ENCODE measurements at places on chromosomes 2 and 18.
A peak's percentile ranks its signal among the peaks of the same experiment; 100 is the strongest.

- DNase-seq: no peak
Measured at GRCh38 chr18:74534981-74535649, 815 bp downstream of the CNDP1 start.

DNA sequence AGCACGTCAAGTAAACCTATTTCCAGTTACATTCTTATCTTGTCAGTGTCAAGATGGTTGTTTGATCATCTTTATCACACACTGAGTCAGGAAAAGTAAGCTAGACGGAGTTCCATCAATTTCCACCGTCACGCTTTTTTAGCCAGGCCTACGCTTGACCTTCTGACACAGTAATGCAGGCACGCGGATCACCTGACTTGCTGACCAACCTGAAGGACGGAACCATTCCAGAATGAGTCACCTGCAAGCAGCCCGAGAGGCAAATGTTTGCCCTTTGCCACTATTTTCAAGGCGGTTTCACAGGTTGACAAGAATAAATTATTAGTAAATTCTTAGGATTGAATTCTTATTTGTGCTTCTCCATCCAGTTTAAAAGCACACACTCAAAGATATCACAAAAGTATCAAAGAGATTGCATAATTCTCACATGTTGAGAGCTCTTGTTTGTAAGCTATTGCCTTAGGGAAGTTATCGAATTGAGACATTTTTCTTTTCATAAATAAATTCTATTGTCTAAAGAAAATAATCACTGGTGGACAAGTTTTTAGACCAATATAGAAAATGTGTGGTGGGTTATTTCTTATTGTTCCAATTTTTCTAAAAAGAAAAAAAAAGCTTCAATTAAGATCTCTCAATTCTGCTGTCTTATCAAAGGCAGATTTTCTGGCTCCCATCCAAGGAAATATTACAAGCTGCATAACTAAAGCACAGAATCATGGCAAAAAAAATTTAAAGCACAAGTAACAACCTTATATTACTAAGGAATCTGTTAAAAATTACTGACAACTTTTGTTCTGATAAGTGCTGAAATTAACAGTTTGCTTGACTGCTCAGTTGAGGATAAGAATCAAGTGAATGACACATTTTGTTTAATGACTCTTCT, 31.9 kb downstream of the UXS1 start:
- no peak for DNase-seq

GRCh38 chr18:63257453-63257852, 62.1 kb downstream of the BCL2 start:
- no peak for DNase-seq

DNA sequence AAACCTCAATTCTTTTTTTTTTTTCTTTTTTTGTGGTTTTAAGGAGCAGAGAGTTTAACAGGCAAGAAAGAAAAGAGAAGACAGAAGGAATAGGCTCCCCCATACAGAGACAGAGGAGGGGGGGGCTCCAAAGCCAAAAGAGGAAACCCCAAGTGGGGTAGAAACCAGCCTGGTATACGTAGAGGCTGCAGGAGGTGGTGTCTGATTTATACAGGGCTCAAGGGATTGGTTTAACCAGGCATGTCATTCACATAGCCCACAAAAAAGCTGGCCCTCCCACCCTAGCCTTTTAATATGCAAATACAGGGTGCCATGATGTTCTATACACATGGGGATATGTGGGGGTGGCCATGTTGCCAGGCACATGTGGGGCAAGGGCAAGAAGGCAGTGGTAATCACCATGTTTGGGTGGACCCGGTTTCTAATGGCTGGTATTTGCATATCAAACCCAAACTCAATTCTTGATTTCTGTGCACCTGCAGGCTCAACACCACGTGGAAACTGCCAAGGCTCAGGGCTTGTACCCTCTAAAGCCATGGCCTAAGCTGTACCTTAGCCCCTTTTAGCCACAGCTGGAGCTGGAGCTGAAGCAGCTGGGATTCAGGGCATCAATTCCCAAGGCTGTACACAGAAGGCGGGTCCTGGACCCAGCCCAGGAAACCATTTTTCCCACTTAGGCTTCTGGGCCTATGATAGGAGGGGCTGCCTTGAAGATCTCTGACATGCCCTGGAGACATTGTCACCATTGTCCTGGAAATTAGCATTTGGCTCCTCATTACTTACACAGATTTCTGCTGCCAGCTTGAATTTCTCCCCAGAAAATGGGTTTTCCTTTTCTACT, 170.3 kb downstream of the MAIP1 start:
- DNase-seq: no peak

DNA sequence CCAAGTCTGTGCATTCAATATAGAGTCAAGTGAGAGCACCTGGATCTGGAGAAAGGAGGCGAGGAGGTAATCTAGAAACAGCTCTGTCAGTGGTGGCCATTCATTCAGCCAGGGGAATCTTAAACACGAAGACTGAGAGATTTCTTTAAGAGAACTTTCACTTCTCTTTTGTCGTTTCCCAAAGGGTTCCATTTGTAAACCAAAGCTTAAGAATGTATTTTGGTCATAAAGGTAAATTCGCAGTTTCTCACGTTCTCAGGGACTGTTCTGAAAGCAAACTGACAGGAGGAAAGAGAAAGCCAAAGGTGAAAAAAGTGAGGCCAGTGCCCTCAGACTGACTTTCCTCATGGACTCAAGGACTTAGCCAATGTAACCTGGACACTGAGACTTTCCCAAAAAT, 513.5 kb downstream of the CMPK2 start:
- DNase-seq: no peak

DNA sequence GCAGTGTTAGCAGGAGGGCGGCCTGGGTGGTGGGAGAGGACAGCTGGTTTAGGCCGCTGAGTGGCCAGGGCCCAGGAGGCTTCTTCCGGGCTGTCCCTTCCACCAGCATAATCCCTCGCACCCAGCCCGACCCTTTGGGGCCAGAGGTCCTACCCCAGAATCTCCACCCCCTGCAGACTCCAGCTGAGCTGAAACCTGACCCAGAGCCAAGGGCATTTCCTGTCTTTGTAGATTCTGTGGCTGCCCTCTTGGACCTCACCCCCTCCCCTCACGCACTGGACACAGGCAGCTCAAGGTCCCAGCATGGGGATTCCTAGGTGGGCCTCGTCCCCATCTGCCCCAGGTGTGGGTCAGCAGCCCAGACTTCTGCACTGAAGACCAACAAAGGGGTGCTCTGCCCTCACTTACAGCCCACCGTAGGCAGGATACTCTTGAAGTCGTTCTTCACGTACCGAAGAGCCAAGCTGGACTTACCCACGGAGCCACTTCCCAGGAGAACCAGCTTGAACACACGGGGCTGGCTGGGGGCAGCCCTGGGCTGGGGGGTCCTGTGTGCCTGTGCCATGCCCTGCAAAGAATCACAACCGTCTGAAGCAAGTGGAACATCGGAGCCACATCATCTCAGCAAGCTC, 4.8 kb downstream of the RAB17 start:
- no peak for DNase-seq

DNA sequence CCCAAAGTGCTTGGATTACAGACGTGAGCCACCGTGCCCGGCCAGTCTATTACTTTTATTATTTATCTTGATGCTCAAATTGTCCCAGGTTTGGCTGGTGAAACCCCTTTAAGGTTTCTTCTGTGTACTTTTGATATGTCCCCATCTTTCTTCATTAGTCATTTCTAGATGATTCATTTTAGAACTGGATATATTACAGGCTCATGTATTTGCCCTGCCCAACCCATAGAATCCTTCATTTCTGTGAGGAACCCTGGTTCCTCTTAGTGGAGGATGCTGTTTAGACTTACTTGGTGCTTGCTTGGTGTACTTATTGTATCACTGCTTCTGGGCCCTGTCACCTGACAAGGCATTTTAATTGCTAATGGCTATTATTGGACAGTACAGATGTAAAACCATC, 40.1 kb downstream of the KCMF1 start:
- DNase-seq: no peak

DNA sequence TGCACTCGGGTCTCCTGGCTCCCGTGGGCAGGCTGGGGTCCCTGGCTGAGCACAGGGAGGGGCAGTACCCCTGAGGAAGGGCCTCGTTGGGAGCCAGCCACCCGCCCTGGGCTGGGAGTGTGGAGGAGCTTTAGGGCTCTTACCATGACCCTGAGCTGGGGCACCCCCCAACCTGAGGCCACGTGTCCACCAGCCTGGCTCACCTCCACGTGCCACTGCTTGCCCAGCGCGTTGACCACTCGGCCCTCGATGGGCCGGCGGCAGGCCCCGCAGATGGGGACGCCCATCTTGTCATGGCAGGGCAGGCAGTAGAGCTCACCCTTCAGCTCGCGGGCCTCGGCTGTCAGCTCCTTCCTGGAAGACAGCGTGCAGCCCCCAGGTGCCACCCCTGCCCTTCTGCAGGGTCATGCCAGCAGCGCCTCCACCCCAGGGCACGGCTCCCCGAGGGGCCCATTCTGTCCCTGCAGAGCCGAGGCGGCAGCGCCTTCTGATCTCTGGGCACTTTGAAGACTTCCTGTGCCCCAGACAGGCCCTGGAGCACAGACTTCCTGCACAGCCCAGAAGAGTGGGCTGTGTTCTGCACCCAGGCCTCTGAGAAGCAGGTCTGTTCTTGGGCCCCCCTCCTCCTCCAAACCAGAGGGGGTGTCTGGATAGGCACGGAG, 4.0 kb upstream of the GPR17 start:
- DNase-seq: no peak

GRCh38 chr2:158025255-158025996, 76.2 kb upstream of the UPP2 start:
- DNase-seq: no peak

GRCh38 chr2:130156624-130157004, 11.7 kb upstream of the CCDC74B start:
- DNase-seq: no peak

DNA sequence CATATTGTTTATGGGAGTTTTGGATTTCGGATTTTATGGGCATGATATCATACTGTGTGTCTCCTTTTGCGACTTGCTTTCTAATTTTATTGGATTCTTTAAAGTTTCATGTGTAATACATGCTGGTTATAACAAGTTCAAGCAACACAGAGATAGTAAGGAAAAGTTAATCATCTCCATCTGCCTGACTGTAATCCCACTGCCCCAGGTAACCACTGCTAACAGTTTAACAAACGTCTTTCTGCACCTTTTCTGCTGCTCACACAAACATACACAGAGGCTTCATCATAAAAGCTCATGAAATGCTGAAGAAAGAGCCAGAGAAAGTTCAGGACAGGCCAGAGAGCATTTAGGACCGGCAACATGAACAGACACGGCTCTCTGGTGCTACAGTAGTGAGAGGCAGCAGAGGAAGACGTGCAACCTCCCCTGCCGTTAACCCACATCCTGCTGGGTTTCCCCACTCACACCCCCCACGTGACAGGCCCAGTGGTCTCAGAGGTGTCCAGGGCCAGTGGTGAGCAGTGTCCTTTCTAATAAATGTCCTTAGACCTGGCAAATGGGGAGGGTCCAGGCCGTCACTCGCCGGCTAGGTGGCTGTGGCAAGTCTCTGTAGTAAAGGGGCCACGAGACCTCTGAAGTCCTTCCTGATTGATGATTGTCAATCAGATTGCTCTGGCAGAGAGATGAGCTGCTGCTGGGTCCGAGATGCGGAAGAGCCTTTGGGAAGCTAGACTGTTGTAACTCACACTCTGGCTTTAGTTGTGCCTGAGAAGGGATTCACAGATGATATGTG, 43.0 kb upstream of the SLC1A4 start:
- DNase-seq: no peak

- no peak for DNase-seq
Measured at GRCh38 chr2:70385966-70386595, 84.2 kb upstream of the FAM136A start.

DNA sequence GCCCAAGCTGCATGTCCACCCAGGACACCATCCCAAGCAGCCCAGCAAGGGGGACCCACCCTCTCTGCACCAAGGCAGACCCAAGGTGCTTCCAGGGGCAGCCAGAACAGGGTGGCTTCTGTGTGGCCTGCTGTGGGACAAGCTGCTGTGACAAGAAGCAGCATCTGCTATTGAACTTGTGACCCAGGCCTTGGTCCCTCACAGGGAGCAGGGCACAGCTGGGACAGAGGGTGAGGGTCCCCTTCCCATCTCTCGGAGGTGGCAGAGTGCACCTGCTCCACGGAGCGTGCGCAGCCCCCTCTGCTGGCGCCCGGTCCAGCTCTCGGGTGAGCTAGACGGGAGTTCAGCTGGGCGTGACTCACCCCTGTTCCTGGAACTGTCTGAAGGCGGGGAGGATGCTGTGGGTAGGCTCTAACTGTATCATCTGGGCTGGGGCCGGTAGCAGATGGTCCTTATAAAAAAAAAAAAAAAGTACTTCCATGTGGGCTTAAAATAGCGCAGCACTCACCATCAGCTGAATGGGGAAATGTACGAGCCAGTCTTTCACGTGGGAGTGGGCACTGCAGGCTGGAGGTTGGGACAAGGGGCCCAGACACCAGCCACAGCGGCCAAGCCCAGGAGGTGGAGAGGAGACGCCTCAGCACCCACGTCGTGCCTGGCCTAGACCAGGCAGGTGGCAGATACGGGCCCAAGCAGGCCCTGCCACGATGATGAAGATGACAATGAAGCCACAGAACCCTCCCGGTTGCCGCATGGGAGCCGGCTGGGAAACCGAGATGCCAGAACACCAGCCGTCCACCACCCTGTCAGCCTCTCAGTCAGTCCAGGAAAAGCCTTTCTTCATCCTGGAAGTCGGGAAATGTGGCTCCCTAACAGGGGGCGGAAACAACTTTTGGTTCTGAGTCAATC, 136.8 kb upstream of the ID2 start:
- peak; percentile 23 for DNase-seq

DNA sequence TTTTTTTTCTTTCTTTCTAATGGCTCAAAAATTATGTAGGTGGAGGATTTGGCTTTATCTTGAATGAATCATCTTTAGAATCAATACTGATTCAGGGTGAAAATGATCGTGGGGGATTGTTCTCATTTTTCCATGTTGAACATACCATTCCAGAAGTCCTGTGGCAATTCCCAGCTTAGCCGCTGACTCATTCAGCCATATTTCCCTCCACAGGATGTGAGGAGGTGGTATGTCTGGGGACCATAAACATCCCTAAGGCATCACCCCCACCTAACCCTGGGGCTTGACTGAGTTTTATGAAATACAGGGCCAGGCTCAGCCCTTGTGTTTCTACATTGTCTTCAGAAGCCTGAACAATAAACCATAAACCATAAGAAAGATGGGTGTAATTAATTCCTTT, 92.7 kb upstream of the FN1 start:
- DNase-seq: no peak

- no peak for DNase-seq
Measured at GRCh38 chr2:202040079-202040844, 6.6 kb downstream of the FZD7 start.

DNA sequence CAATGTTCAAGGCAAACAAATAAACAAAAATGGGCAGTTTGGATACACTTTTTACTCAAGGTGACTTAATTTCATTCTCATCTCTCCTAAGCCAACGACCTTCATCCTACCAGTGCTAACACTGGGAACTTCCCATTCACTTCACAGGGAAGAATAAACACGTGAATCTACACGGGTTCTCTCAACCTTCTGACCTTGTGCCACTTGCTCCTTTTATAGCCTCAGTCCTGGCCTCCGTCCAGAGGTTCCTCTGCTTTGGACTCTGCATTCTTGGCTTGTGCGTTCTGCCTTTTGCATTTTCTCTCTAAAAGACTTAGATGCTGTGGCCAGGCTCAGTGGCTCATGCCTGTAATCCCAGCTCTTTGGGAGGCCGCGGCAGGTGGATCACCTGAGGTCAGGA, 13.8 kb downstream of the ZNF2 start:
- DNase-seq: no peak

Measured in NCI-H748 treated with DMSO at 0.1 percent for 48 hours (cell line).